ENCODE measurements at places on chromosomes 16 and 17.
A peak's percentile ranks its signal among the peaks of the same experiment; 100 is the strongest.

- no peak for DNase-seq
Measured at GRCh38 chr16:1512774-1513173, 19.6 kb downstream of the TELO2 start.

GRCh38 chr17:7021993-7022778, 664 bp upstream of the BCL6B start:
- DNase-seq, result peak; percentile 81

DNA sequence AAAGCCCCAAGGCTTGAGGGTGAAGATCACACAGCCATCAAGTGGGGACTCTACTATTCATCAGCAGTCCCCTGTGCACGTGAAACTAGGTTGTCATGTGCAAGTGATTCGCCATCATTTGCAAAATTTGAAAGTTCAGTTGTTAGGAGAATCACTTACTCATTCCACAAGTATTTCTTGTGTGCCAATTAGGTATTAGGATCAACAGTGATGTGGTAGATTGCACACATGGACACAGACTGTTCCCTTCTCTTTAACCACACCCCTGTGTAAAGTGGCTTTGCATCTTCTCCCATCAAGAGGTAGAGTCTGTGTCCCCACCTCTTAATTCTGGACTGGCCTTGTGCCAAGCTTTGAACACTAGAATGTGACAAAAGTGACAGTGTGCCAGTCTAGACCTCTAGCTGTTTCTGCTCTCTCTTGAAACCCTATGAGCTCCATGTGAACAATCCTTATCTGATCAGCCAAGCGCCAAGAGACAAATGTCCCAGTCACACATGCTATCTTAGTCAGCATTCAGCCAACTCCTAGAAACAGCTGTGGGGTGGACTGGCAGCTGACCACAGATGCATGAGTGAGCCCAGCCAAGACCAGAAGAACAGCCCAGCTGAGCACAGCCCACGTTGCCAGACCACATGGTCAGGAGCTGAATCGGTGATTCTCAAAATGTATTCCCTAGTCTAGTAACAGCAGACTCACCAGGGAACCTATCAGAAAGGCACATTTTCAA, 31.5 kb upstream of the SHISA9 start:
- no peak for DNase-seq

GRCh38 chr16:2364638-2365210, 24.2 kb upstream of the ABCA3 start:
- DNase-seq, result no peak

DNA sequence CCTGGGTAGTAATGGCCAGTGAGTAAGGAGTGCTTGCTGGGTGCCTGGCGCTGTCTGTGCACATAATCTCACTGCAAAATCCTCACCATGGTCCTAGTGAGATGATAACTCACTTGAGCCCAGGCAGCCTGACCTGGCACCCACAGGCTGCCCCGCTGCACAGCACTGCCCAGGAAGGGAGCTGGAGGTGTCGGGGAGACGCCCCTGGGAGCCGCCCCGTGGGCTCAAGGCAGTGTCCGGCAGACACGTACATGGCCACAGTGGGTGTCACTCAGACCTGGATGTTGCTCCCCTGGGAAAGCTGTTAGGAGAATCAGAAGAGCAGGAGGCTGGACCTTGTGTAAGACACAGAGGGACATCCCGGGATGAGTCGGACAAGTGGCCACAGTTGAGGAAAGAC, 44.2 kb downstream of the BEAN1 start:
- no peak for DNase-seq

- DNase-seq, result no peak
Measured at GRCh38 chr17:4049546-4049945, 85.3 kb upstream of the ATP2A3 start.

DNA sequence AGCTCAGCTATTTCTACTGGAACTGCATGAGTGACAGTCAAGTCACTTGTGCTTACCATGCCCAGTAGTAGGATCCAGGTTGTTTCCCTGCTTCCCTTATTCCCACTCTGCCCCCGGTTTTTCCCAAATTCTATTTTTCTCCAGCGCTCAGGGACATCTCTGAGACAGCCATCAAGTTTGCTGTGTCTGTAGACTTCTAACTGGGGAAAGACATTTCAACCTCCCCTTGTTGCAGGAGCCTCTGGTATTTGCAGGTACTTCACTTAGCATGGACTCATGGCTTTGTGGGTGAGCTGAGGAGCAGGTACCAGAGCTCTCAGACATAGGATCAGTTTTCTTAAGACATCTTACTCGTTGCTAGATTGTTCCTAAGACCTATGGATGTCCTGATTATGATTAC, 801.6 kb upstream of the RBFOX1 start:
- DNase-seq, result no peak

GRCh38 chr17:48799069-48799723, 17.8 kb downstream of the TTLL6 start:
- no peak for DNase-seq

- DNase-seq, result no peak
Measured at GRCh38 chr17:16924696-16925440, 47.0 kb downstream of the TNFRSF13B start.

- peak; percentile 73 for DNase-seq
Measured at GRCh38 chr16:785563-786535, 2.3 kb downstream of the RPUSD1 start.

DNA sequence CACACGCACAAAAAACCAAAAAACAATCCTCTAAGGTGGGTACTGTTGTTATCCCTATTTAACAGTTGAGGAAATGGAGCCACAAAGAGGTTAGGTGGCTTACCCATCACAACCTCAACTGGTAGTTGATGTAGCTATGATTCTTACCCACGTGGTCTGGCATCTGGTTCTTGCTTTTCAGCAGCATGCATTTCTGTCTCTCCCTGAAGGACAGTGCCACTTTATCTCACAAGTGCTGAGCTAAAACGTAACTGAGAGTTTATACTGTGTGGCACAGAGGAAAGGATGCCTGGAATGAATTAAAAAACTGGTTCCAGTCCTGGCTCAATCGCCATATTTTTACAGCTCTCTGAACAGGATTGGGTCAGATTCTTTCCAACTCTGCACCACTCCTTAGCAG, 1.9 kb upstream of the CORO6 start:
- peak; percentile 1 for DNase-seq

Measured in CD4-positive, alpha-beta T cell treated with Interleukin-2 at 100 ng/mL for 4 hours (primary cell).